ENCODE measurements at places on chromosomes 16 and 17.

DNA sequence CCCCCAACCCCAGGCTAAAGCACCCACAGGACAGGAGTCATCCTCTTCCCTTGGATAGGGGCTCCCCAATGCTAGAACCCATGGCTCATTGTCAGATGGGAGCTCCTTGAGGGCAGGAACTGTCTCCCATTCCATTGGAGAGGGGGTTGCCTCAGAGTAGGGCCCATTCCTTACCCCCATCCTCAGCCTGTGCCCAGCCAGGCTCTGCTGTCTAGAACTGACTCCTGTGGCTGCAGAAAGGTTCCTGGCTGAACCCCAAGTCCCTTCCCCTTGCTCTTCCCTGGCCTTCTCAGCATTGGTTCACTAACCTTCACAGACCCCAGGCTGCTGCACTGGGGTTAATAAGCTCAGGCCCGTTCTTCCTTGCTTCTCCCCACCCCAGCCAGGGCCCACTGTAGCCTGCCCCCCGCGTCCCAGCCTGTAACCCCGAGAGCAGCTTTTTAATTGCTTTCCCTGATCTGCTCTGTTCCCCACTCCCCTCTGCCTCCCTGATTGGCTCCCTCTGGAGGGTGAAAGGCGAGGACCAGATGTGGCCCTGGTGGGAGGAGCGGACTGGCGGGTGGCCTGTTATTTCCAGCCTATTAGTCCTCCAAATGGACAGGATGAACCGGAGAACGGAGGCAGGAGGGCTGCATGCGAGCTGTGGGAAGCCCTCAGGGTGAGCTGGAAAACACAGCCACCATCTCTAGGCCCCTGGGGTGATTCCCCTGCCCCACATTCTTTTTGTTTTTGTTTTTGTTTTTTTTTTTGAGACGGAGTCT, 6.0 kb upstream of the GFAP start:
- no peak for DNase-seq

DNA sequence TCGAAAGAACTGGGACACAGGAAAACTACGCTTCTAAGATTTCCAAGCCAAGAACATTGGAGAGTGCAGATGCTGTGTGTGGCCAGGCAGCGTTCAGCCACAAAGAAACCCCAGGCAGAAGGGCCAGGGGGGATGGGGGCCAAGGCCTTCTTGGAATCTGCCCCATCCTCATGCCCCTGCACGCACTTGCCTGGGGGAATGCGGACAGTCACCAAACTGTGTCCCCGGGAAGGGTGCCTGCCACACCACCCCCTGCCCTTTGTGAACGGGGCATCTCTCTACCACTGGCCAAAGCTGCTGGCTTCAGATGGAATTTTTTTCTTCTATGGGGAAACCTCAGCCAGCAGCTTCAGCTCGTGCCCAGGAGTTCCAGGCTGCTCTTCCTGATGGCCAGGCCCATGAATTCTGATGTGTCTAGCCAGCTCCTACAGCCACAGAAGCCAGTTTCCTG, 32.0 kb upstream of the DNAH17 start:
- DNase-seq: no peak

DNA sequence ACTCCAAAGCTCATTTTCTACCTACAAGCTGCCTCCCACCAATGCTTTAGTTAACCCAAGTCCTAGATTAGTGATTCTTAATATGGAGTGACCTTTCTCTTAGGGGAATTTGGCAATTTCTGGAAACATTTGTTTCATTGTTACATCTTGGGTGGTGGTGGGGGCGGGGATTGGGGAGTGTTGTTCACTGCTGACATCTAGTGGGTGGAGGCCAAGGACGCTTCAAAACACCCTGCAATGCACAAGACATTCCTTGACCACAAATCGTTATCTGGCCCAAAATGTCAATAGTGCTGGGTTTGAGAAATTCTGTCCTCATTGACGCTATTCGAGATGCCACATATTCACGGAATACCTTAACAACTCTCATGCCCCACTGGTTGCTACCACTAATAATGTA, 282.9 kb downstream of the RBFOX1 start:
- no peak for DNase-seq

- DNase-seq: no peak
Observed at GRCh38 chr16:80023865-80024264, 423.3 kb upstream of the MAF start.

GRCh38 chr17:38540514-38541045, 65.2 kb downstream of the SRCIN1 start:
- no peak for DNase-seq

DNA sequence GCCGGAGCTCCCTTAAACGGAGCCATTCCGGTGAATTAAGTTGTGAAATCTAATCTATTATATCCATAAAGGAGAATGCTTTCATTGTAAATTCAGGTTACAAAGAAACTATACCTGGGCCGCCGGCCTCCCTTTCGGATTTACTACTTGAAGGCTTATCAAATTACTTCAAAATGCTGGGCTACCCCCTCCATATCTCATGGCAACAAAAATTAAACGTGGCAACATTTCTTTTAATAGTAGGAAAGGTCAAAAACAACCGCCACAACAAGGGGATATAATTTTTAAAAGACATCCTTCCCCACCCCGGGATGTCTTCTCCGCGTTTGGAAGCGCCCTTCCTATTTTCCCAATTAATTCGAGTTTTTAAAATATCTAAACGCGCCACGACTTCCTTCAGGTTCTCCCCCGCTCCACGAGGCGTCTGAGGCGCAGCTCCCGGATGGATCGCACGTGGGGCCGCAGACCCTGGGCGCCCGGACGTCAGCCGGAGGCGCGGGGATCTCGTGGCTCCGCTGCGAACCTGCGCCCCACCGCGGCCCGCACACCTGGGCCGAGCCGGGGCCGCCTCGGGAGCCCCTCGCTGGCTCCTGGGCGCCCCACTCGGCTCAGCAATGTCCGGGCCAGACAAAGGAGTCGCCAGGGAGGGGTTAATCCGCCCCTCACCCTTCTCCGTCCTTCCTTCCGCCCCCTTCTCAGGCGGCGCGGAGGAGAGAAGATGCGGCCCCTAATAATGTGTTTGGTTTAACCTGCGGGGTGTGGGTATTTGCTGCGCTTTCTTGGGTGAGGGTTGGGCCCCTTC, 47.4 kb upstream of the SLC38A10 start:
- DNase-seq: no peak

DNA sequence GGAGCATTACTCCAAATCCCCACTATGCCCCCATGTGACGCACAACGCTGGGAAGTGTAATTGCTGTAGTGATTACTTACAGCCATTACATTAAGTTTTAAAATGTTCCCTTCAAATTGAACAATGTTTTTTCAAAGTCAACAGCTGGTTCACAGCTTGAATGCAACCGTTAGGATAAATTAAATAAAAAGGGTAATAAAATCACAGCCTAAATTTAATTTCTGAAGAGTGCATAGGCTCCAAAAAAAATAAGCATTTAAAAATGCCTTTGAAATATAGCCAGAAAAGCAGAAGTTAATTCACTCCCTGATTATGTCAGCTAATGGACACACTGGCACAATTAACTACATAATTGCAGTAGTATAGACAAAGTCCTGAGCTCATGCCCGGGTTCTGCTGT, 50.5 kb upstream of the KDM8 start:
- no peak for DNase-seq

DNA sequence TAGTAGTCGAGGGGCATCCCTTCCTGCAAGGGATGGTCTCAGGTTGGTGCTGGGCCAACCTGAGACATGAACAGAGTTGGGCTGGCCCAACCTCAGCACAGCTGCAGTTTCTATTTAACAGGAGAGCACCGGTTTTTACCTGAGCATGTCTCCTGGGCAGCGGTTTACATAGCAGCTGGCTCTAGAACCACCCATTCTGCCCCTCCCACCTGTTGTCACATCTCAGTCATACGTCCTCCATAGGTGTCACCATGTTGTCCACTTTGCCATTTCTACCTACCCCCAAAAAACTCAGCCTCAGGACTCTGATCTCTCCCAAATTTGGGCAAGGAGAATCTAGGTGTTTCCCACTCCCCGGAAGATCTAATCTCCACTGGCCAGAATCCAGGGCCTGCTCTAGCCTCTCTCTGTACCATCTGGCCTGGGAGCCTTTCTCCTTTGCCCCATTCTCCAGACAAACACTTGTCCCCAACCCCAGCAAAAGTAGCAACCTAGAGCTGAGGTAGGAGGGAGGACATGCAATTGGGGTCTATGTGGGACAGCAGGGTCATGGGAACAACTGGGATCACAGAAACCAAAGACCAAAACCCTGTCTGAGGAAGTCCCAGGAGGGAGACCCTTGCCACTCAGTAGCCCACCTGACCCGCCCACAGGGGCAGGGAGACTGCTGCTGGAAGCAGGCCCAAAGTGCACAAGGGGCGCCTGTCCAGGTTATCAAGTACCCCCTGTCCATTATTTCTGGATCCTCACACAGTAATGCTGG, 19.1 kb downstream of the ETV4 start:
- DNase-seq: no peak

DNA sequence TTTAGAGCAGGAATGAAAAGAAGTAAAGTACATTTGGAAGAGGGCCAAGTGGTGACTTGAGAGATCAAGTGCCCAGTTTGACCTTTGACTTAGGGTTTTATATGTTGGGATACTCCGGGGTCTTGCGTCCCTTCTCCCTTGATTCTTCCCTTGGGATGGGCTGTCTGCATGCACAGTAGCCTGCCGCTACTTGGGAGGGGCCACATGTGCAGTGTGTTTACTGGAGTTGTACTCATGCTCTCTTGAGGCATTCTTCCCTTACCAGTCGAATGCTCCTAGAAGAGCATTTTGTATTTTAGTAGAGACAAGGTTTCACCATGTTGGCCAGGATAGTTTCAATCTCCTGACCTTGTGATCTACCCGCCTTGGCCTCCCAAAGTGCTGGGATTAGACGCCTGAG, 23.8 kb downstream of the GDPD1 start:
- DNase-seq: no peak

- no peak for DNase-seq
Observed at GRCh38 chr16:11585460-11586377, 1.0 kb downstream of the LITAF start.

DNA sequence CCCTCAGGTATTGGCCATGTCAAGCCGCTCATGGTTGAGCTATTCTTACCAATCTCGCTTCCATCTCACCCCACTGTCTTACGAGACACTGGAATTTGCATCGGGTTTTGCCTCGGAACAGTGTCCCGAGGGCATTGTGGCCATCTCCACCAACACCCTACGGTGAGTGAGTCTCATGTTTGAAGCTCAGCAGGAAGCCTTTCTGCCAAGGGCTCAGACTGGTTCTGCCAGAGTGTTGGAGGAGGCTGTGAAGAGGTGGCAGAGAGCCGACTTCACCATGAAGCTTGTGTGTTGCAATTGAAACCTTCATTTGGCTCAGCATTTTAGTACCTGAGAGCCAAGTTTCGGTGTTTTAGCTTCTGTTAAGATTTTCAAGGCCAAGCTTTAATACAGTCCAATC, 38.0 kb downstream of the SF3B3 start:
- DNase-seq: no peak

- DNase-seq: no peak
Observed at GRCh38 chr17:45902892-45903346, 8.6 kb downstream of the MAPT start.

DNA sequence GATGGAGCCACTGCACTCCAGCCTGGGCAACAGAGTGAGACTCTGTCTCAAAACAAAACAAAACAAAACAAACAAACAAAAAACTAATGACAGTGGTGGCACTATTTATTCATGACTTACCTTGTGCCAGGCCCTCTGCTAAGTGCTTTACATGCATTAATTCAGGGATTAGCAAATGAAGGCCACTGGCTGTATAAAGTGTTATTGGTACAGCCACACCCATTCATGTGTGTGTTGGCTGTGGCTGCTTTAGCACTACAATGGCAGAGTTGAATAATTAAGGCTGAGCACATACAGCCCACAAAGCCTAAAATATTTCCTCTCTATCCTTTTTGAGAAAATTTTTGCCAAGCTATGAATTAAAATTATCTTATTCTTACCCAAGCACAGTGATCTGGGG, 531.8 kb upstream of the CDH5 start:
- no peak for DNase-seq

DNA sequence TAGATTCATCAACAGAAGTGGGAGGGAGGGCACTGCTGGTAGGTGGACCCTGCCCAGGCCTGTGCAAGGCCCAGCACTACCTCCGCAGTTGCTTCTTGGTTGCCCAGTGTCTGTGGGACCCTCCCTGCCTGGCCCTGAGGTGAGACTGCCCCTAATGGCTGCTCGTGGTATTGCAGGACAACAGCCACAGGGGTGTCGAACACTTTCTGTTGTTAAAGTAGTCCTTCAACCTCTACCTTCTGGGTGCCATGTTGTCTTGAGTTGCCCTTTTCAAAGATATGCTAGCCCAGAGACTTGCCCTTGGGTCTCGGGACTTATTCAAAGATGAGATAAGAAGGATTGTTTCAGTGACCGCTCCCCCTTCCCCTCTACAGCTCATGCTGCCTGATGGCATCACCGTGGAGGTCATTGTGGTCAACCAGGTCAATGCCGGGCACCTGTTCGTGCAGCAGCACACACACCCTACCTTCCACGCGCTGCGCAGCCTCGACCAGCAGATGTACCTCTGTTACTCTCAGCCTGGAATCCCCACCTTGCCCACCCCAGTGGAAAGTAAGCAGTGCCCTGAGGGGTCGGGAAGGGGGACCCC, 29.1 kb downstream of the AKAP1 start:
- DNase-seq: peak; percentile 49

- no peak for DNase-seq
Observed at GRCh38 chr16:12300945-12301500, 324.5 kb downstream of the SNX29 start.

DNA sequence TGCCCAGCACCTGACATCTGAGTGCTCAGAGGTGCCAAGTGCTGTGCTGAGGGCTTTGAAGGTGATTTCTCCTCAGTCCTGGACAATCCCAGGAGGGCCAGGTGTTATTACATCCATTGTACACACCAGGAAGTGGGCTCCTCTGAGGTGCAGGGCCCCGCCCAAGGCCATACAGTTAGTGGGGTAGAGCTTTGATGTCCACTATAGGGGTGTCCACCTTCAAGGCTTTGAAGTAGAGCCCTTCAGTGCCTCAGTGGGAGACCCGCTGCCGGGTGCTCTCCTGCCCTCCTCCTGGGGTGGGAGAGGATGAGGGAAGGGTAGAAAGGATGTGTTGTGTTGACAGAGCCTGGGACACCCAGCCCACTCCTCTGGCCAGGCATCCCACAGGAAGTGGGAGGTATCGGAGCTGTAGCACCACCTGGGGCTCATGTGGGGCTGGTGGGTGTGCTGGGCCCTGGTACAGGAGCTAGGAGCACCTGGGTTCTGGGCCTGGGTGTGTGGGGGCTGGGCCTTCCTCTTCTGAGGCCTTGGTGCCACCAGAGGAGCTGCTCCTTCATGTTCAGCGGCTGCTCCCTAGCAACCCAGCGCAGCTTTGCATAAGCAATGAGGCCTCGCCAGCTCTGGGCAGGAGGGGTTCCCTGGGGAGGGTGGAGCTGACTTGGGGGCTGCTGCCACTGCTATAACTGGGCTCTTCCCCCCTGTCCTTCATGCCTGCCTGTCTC, 7.4 kb downstream of the LASP1 start:
- DNase-seq: no peak

GRCh38 chr17:3385869-3386816, at the start of gene OR3A2:
Gene OR3A2 (minus strand): TSS chr17:3386308.
- no peak for DNase-seq

DNA sequence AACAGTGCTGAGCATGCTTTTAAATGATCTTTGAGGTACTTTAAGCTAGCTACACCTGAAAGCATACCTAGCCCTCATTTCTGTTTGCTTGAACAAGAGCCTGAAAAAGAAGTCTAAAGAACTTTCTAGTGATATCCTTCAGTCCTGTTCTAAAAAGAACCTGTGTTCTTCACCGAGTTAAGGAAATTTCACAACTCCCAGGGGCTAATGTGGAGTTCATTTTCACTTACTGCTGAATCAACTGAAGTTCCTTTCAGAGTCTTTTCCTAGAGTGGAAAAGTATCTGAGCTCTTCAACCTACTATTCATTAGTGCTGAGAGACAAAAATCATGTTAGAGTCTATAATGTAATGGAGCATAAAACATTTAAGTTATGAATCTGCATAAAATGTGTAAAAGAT, 66.9 kb downstream of the CHD9 start:
- no peak for DNase-seq

- DNase-seq: no peak
Observed at GRCh38 chr17:11671126-11671525, 72.9 kb downstream of the DNAH9 start.

Measured in CD4-positive, alpha-beta T cell (primary cell).